ENCODE measurements at places on chromosomes 2 and 18.

DNA sequence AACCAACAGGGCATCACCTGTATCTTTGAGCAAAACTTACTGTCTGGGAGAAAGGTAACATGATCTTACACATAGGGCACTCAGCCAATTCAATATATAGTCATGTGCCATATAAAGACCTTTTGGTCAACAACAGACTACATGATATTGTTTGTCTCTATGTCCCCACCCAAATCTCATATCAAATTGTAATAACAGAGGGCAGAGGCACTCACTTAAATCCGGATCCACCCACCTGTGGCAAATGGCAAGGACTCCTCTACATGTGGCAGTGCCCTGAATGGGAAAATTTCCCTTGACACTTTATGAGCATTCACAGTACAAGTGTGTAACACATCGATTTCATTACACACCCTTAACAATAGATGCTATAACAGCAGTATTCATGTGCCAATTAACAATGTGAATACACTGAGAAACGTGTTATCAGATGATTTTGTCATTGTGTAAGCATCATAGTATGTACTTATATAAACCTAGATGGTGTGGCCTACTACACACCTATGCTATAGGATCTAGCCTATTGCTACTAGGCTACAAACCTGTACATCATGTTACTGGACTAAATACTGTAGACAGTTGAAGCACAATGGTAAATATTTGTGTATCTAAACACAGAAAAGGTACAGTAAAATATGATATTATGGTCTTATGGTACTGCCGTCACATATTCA lies 64.2 kb downstream of the STRADB start:
- no peak for DNase-seq

GRCh38 chr2:62042944-62043343 lies 137.5 kb downstream of the COMMD1 start:
- no peak for DNase-seq

GRCh38 chr2:144206019-144206418 lies 313.9 kb downstream of the ZEB2 start:
- no peak for DNase-seq

- DNase-seq = peak; percentile 38
Observed at GRCh38 chr2:232310696-232311095, 67.9 kb upstream of the ALPP start.

DNA sequence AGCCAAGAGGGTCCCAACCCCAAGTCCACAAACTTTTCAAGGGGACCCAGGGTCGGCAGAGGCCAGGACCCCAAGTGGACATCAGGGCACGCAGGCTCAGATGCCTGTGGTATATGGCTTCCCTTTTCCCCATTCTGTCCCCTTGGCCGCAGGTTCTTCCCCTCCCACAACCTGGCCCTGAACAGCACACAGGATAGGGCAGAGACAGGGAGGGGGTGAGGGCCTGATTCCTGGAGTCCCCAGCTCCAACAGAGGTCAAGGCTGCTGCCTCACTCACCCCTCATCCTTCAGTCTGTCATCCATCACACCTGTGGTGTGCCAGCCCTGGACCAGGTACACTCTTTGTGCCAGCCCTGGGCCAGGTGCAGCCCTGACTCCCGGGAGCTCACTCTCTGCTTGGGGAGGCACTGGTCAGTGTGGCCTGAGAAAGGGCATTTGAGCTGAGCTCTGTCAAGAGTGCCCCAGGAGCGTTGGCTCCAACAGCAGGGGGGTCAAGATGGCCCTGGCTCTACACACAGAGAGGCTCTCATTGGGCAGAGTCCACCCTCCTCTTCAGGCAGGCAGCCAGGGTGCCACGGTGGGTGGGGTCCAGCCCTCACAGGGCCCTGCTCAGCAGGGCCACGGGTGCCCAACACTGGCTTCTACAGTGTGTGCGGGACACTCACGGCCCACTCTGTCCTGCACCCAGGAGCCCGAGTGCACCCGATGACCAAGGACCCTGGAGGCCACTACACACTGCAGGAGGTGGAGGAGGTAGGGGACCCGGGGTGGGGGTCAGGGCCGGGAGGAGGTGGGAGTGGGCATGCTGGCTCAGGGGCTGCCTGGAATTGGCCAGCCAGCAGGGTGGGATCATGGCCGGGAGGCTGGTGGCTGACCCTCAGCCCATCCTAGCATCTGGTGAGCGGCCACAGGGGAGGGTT lies 1.6 kb downstream of the AGXT start:
- DNase-seq = no peak

DNA sequence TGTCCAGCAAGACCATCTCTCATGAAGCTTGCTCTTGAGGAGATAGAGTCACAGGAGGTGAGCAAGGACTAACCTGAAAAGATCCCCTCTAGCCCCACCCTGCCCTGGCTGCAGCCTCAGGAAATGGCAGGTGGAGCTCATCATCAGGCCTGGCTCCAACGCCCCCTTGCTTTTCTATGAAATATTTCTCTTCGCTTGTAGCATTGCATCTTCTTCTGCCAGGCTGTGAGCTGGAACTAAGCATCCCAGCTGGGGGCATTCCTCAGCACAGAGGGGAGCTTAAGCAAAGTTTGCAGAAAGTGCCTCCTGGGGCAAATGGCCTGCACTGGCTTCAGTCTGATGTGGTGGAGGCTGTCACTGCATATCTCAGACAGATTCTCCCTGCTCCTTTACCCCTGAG lies 90.1 kb upstream of the LGALSL start:
- DNase-seq = no peak
